ENCODE measurements at places on chromosomes 4 and X. TPM values are rescaled to one million over a fixed set of nuclear protein-coding genes. Genes with fewer than 3 reads are reported as not detected.

DNA sequence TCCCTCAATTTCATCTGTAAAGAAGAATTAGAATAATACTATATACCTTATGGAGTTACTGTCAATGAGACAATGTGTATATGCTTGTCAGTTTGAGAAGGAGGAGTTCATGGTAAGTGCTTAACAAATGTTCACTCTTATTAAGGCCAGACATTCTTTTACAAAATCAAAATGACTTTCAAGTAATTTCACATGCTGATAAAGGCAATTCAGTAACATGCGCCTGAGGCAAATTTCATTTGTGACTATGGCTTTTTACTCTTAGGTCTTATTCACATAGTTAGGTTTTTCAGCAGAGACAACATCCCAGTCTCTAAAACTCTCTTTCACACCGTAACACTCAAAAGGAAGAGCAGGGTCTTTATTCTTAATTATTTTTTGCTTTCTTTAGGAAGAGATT is 174.4 kb downstream of the CAMK2D start:
- DNase-seq: peak; percentile 18

NPY5R gene
- 0.17 TPM for total RNA-seq

GRCh38 chrX:27057883-27058282 is 405.3 kb downstream of the PPP4R3C start:
- DNase-seq: no peak

- no peak for DNase-seq
These were observed at the start of gene MAGEA4 for GRCh38 chrX:151912780-151913179. Gene MAGEA4, plus strand, starts transcription at chrX:151912889. Its CDS starts 10,776 bp downstream, at chrX:151923665.

GRCh38 chr4:2500547-2500946 is 31.6 kb downstream of the RNF4 start:
- DNase-seq: no peak

DNA sequence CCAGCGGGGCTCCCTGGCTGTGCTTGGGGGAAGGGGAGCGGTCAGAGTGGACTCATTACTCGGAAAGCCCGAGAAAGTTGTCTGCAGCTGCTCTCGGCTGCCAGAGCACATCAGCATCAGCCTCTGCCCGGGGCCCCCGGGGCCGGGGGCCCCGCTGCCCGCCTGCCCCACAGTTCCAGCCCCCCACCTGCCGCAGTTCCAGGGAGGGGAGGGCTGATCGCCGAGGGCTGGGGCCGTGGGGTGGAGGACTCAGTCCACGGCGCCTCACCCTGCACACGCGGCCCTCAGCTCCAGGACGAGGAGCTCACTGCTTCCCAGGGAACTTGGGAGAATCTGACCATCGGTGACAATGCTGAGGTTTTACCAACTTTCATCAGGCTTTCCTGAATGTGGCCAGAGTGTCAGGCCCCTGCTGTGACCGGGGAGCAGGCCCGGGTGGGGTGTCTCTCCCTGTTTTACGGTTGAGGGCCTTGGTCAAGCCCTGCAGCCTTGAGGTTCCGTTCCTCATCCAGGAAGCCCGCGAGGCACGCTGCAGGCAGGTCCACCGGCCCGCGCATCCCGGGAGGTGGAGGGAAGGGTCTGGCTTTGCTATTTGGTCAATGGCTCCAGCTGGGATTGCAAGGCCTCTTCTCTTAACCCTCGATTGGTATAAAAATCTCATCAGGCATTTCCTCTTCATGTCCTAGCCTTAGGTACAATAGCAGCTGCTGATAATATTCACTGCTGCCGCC is 57.2 kb downstream of the CPZ start:
- DNase-seq: no peak
